ENCODE measurements at places on chromosomes 5 and 9.

DNA sequence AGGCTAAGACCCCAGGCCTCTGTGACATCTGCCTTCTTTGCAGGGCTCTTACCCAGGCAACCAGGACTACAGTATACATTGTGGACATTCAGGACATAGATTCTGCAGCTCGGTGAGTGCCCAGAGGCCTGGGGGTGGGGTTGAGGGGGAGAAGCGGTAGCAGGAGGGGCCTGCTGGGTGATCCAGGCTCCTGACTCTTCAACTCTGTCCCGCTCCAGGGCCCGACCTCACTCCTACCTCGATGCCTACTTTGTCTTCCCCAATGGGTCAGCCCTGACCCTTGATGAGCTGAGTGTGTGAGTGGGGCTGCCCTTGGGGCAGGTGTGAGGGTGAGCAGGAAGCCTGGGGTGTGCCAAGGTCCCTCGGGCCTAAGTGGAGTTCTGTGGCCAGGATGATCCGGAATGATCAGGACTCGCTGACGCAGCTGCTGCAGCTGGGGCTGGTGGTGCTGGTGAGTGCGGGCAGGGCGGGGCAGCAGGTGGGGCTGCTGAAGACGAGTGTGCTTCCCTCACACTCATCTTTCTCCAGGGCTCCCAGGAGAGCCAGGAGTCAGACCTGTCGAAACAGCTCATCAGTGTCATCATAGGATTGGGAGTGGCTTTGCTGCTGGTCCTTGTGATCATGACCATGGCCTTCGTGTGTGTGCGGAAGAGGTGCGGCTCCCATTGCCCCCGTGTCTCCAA, 19.8 kb downstream of the GPRIN1 start:
- no peak for DNase-seq

DNA sequence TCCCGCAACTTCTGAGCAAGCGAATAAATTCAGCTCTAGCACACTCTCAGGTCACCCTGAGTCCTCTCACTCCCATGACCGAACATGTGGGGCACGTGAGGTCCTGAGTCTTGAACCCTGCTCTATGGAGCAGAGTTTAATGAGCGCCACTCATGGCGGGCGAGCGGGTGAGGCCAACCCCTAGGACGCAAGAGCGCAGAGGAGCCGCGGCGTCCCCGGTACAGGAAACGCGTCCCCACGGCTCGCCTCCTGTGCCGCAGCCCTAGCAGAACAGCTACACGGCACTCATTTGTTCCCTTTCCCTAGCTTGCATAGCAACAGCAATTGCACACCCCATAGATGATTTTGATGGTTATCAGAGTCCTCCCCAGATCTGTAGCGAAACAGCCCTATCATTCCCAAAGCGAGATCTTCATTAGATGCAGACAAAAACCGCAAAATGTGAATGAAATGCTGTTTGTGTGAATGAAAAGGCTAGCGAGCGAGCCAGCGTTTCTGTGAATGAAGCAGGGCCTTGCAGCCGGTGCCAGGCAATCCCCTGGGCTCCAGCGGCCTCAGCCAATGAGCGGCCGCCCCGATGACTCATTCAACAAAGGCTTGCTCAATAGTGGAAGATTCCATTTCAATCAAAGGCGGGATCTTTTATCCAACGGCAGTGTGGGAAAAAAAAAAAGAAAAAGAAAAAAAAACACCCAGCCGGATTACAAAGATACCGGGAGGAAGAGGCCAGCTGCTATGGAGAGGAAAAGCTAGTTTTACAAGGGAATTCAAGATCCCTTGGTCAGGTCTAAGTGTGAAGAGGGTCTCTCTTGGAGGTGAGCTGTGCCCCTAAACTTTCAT, 1.5 kb upstream of the SHC3 start:
- peak; percentile 77 for DNase-seq

DNA sequence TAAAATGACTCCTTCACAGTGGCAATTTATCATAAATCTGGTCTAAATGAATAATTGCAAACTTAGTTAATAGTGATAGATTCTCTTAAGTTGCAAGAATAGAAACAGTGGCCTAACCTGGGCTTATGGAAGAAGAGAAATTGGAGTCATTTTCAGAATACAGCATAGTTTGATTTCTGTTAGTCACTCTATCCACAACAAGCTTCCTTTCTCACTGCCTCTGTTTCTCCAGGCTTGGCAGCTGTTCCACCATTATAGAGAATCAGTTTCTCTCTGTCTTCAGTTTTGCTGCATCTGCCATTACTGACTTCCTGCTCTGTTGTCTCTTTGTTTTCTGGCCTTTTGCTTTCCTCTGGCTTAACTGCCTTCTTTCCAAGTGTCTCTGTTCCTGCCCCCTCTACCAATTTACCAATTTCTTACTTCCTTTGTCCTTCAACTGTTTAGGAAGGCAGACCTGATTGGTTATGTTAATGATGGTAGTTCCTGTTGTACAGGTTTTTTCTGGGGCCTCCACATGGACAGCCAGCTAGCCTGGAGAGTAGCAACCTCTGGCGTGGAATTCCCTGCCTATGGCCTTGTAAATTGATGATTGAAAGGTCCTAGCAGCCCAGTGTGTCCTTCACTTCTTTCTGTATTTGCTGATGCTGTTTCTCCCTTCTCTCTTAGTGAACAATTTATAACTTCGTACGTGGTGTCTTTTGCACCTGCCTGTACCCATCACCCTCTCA, 75.9 kb upstream of the RASGRF2 start:
- DNase-seq = no peak

GRCh38 chr5:158819840-158820620, 279.7 kb downstream of the EBF1 start:
- peak; percentile 61 for DNase-seq

- no peak for DNase-seq
Measured at GRCh38 chr5:156119692-156120091, 207.3 kb upstream of the SGCD start.

DNA sequence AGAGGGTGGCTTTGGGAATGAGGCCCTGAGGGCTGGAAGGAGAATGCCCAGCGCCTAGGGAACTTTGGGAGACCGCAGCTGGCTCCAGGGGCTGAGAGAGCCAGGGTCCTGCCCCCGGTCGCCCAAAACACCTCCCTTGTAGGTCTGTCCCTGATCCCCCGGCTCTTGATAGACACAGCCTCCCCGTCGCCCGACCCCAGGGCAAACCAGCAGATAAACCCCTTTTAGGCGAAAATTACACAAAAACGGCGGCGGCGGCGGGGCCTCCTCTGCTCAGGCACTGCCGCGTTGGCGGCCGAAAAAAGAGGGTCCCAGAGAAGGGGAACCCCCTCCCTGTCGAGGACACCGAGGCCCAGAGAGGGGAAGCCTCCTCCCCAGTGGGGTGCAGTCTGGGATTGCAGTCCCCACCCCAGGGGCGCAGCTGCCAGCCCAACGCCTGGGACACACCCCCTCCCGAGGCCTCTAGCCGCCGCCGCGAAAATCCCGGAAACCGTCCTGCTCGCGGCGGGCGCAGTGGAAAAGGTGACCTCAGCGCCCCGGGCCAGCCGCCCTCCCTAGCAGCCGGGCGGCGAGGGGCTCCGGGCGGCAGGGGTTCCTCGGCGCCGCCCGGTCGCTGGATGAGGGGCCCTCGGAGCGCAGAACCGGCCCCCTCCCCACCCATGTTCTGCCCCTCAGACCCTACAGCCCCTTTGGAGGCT, 3.1 kb upstream of the BARX1 start:
- peak; percentile 82 for DNase-seq

GRCh38 chr5:98637557-98637956, 135.9 kb upstream of the RGMB start:
- no peak for DNase-seq

DNA sequence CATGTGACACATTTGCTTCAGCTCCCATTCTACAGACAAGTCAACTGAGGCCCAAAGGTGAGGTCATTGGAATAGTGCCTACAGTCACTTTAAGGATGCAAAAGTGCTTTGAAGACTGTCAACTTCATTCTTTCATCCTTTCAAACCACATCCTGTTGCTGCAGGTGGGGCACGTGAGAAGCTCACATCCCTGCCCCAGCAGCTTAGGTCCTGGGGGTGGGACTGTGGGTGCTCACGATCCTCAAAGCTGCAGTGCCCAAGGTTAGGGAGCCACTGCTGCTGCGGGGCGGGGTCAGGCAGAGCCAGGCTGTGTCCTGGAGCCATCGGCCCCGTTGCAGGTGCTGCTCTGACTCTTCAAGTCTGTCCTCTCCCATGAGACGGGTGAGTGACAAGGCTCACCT, 57.9 kb upstream of the IER5L start:
- DNase-seq = peak; percentile 91

GRCh38 chr5:67035098-67035740, 161.4 kb downstream of the CD180 start:
- DNase-seq = no peak

- no peak for DNase-seq
Measured at GRCh38 chr9:2164268-2164667, 149.1 kb downstream of the SMARCA2 start.

- DNase-seq = no peak
Measured at GRCh38 chr9:29793970-29794369, 2220.7 kb upstream of the C9orf72 start.

- no peak for DNase-seq
Measured at GRCh38 chr5:134365604-134366003, 1.4 kb downstream of the CDKL3 start.

DNA sequence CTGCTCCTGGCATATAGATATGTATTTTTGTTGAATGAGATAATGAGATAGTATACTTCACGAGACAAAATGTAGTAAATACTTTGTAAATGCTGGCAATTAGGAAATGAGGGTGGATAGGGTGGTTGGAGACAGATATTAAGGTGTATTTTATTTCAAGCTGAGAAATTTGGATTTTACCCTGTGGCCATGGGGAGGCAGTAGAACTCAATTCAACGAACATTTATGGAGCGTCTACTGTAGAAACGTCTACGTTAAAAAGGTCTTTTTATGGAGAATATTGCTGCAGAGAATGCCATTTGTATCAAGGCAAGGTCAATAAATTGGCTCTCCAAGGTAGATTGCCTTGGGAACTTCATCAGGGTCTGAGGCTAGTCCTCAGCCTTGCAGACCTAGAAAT, 21.5 kb upstream of the RALGPS1 start:
- no peak for DNase-seq

GRCh38 chr9:15113288-15113687, 193.7 kb downstream of the TTC39B start:
- no peak for DNase-seq

DNA sequence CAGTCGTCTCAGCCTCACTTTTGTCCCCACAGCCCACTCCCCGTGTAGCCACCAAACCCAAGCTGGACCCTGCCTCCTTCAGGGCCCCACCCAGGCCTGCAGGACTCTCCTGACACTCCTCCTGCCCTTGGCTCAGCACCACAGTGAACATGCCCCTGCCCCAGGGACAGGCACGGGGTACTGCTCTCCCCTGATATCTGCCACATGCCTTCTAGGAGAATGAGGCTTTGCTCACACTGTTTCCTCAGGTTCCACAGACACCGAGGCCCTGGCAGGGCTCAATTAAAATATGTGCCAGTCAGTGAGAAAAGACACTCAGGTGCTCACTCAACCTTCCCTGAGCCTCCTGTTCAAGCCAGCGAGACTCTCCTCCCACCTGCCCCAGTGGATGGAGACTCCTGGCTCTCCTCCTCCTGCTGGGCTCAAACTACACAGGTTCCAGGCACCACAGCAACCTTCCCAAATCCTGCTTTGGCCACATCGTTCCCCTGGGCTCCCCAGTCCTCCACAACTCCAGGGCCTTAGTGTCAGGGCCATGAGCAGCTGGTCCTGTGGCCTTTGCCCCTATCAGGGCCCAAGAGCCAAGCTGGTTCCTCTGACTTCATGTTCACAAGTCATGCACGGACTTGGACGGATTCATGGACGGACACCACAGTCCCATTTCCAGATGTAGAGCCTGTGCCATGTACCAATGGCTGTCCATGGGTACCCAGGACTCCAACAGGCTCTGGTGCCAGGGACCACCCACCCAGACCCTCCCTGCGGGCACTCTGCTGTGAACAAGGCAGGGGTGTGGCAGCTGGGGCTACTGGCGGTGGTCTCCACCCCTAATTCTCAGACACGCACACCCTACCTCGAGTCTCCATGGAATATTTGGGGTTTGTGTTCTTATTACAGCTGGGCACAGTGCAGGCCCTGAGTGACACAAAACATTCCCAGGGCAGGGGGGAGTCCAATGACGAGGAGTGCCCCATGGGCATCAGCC, 36.6 kb downstream of the BICD2 start:
- no peak for DNase-seq

DNA sequence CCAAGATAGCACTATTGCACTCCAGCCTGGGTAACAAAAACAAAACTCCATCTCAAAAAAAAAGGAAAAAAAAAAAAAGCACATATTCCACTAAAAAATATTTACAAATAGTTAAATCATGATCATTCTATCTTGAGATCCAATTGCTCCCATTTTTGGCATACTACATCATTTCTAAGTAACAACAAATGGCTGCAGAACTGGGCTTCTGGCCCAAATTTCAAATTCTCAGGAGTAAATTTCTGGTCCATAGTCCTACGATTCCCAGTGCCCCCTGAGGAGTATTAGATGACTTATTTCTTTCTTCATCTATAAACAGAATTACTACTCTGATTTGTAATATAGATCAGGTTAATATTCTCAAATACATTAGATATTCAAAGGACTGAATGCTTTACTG, 62.1 kb downstream of the CEMIP2 start:
- DNase-seq = no peak

- DNase-seq = no peak
Measured at GRCh38 chr9:71916834-71917534, 5.5 kb downstream of the C9orf85 start.

DNA sequence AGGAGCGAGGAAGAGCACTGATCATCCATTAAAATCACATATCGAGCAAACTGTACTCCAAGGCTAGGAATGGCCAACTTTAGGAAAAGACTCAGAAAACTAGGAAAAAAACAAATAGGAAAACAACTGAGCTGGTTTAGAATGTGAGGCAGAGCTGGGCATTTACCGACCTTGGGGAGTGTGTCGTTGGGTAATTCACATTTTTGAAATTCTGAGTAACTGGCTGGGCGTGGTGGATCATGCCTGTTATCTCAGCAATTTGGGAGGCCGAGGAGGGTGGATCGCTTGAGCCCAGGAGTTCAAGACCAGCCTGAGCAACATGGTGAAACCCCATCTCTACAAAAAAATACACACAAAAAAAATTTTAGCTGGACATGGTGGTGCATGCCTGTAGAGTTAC, 70.1 kb downstream of the ZFAND5 start:
- no peak for DNase-seq

- DNase-seq = no peak
Measured at GRCh38 chr5:122413722-122414121, 101.7 kb downstream of the SNCAIP start.

DNA sequence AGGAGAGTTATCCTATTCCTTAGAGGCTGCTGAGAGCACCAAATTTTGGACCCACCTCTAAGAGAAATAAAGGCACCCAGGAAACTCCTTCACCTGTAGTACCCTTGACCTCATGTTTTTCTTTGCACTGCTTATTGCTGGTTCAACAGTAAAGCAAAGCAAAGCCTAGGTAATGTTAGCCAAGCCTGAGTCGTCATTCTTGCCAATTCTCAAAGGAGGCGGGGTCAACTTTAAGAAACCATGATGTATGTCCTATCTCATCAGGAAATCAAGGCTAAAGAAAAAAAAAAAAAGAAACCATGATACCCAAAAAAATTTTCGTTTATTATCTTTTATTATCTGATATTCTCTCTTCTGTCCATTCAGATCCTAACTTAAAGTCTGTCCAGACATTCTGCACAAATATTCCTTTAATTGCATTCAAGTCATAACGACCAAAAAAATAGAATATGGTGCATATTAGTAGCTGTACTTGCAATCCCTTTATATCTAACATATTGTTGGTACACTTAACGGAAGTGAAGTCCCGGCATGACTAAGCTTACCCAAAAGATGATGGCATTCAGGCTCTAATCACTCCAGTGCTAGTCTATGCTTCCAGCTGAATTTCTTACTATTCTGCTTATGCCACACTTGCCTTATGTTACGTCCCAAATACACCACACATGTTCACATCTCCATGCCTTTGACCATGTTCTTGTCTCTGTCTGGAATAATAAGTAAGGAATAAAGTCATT, 1.8 kb downstream of the AUH start:
- peak; percentile 74 for DNase-seq

Data from activated CD4-positive, alpha-beta T cell treated with anti-CD3 and anti-CD28 coated beads, Interleukin-2, amount 10 ng/mL, durations not matched to agents 24 days and 14 days (primary cell).